Karpas-422 (cell line): ENCODE measurements at places on chromosomes 2 and 18. TPM values are rescaled to one million over a fixed set of nuclear protein-coding genes. Genes with fewer than 3 reads are reported as not detected.

DNA sequence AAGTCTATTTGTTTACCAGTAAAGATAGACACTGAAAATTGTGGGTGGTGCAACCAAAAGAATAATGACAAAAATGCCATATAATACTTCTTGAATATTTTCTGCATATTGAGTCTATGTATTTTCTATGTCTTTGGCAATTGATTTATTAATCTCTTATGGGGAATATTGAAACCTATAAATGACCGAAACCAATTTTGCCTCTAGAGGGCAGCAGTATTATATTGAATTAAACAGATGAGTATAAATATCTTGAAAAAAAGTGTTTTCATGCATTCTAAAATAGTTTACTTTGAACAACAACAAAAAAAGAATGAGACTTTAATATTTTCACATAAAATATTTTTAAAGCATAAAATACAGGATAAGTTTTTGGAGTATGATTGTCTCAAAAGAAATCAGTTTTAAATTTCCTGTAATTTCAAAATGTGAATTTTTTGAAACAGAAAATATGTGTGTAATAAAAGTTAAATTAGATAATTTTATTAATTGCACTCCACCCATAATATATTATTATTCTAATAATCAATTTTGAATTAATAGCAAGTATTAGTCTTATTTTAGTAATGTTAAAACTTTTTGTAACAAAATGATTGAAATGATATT is 49.9 kb upstream of the CALCRL start:
- peak; percentile 59 for DNase-seq

SH3RF3 gene
- total RNA-seq, result 0.11 and 0.34 TPM in 2 replicates

DNA sequence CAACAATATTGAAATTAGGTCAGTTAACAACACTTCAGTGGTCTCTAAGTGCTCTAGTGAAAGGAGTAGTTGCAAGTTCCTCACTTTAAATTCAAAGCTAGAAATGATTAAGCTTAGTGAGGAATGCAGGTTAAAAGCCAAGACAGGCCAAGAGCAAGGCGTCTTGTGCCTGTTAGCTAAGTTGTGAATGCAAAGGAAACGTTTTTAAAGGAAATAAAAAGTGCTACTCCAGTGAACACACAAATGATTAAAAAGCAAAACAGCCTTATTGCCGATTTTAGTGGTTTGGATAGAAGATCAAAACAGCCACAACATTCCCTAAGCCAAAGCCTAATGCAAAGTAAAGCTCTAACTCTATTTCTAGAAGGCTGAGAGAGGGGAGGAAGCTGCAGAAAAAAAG is 44.7 kb downstream of the ANTXR1 start:
- no peak for DNase-seq

- DNase-seq, result no peak
Measured at GRCh38 chr2:222651718-222652418, 4.0 kb downstream of the FARSB start.

DNA sequence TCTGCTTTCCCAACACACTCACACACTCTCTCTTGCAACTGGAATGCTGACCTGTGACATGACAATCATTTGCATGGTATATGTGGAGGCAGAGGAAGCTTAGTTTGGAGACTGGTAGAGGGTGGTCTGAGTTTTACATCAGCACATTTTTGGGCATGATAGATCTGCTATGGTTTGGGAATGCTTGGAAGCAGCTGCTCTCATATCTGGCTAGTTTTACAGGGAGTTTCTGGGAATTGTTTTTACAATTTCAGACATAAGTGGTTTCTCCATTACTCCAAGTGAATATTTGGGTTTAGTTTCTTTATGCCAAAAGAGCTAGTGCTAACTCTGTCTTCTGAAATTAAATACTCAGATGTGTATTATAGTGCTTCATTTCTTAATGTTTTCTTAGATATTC is 977.6 kb downstream of the SUCLG1 start:
- no peak for DNase-seq

DNA sequence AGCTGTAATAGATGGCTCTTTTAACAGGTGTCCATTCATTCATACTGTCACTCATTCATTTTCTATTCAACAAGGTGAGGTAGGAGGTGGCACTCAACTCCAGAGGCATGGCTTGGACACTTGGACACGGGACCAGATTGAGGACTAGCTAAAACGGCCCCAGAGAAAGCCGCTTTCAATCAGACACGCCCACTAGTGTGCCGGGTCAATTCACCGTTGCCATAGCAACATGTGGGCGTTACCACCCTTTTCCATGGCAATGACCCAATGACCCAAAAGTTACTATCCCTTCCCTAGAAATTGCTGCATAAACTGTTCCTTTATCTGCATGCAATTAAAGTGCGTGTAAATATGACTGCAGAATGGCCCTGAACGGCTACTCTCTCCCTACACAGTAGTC is 49.2 kb upstream of the LGALSL start:
- no peak for DNase-seq

GRCh38 chr2:237942513-237942899 is 24.3 kb upstream of the UBE2F start:
- DNase-seq, result no peak

GRCh38 chr18:36389027-36389426 is 91.5 kb downstream of the FHOD3 start:
- no peak for DNase-seq

DNA sequence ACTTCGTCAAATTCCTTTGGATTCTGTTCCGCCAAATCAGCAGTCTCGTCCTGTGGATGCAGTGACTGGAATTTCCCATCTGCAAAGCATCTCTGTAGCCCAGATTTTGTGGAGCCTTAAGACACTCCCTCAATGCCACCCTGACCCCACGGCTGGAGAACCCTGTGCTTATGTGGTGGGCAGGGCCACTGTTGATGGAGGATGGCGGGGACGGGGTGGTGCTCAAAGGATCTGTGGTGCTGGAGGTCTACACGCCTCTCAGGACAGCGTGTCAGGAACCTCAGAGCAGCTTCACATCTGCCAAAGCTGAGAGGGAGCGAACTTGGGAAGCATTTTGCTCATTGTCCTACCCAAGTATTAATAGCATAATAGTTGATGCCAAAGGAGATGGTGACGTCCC is 200.1 kb downstream of the MGAT5 start:
- DNase-seq, result no peak

DNA sequence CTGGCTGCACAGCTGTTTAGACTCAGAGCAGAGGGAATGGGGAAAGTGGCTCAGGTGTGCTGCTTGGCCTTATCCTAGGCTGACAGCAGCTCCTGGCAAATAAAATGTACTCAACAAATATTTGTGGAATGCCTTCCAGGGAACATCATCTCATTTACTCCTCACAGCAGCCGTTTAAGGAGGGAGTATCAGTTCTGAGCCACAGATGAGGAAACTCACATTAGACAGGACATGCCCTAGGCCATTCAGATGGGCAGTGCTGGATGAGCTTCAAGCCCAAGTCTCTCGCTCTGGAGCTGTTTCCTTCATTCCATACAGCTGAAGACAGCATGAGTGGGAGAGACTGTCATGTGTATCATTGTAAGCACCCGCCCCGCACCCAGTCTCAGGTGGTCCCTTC is 129.6 kb upstream of the CNGA3 start:
- DNase-seq, result no peak

TPO gene
- not detected in 2 replicates for total RNA-seq

- no peak for DNase-seq
Measured at GRCh38 chr18:41343808-41344207, 611.2 kb upstream of the PIK3C3 start.

GRCh38 chr18:25223899-25224886 is 127.8 kb downstream of the ZNF521 start:
- no peak for DNase-seq

DNA sequence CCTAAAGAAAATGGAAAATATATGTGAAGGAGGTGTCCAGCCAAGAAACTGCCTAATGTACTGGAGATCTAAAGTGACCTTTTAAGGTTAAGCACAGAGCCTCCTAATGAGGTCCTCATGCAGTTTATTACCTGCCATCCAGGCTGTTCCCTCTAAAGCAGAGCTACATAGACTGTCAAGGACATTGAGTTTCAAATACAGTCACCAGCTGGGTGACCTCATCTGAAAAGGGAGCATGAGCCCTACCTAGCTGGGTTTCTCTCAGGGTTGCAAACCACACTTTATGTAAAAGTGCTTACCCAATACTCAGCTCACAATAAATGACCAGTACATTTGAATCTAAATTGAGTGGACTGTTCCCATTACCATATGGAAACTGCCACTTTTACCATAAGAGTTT is 65.4 kb upstream of the CTNNA2 start:
- no peak for DNase-seq

VWA3B gene
- not detected in 2 replicates for total RNA-seq

DNA sequence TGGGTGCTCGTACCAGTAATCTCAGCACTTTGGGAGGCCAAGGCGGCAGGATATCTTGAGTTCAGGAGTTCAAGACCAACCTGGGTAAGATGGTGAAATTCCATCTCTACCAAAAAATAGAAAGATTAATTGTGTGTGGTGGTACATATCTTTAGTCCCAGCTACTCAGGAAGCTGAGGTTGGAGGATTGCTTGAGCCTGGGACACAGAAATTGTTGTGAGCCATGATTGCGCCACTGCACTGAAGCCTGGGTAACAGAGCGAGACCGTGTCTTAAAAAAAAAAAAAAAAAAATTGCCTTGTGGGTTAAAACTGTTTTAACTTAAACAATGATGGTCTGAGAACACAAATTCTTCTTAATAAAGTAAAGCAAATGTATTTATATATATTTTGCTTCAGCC is 49.6 kb downstream of the ATP9B start:
- no peak for DNase-seq

DNA sequence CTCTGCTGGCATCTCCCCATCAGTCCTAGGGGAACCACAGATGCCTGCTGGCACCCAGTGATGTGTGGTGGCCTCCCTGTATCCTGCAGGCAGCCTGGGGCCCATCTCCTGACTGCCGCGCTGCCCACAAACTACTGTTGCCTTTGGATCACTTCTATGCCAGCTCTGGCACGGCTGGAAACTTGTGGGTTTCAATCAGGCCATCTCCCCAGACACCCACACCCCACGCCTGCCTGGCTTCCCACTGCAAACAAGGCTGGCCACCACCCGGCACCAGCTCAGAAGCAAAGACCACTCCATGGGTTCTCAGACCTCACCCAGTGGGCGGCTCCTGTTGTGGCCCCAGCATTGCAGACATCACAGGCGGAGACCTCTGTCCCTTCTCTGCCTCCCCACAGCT is 15.1 kb upstream of the TPO start:
- DNase-seq, result no peak

DNA sequence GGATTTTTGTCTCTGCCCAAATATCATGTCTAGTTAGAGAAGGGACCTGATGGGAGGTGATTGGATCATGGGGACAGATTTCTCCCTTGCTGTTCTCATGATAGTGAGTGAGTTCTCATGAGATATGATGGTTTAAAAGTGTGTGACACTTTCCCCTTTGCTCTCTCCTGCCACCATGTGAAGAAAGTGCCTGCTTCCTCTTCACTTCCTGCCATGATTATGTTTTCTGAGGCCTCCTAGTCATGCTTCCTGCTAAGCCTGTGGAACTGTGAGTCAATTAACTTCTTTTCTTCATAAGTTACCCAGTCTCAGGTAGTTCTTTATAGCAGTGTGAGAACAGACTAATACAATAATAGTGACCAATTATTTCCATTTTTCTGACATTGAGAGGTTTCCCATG is 167.3 kb upstream of the CYRIA start:
- no peak for DNase-seq

GRCh38 chr18:28794459-28795245 is 617.7 kb upstream of the CDH2 start:
- no peak for DNase-seq

CNPPD1 gene
- total RNA-seq, result 38.7 and 64.8 TPM in 2 replicates

MC2R gene
- total RNA-seq, result not detected in 2 replicates

GRCh38 chr18:65568866-65569265 is 181.9 kb upstream of the CDH7 start:
- no peak for DNase-seq

SLC4A5 gene
- 0.65 and 3.2 TPM in 2 replicates for total RNA-seq

- no peak for DNase-seq
Measured at GRCh38 chr2:100941646-100942240, 60.3 kb upstream of the RPL31 start.

DNA sequence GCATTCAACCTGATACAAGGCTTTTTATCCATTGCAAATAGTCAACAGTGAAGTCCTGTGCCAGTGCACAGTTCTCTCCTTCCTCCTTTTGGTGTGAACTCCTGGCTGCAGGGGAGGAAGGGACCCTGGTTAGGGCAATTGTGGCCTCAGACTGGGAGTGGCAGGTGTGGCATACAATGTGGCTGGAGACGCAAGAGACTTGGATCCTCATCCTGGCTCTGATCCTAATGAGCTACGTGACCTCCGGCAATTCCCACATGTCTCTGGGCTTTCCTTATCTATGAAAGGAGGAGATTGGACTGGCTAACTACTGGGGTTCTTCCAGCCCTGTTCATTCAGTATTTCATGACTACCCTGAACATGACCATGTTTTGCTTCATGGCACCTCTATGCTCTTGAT is 10.5 kb upstream of the IL1A start:
- no peak for DNase-seq
